ENCODE measurements at places on chromosomes 5 and 9.

DNA sequence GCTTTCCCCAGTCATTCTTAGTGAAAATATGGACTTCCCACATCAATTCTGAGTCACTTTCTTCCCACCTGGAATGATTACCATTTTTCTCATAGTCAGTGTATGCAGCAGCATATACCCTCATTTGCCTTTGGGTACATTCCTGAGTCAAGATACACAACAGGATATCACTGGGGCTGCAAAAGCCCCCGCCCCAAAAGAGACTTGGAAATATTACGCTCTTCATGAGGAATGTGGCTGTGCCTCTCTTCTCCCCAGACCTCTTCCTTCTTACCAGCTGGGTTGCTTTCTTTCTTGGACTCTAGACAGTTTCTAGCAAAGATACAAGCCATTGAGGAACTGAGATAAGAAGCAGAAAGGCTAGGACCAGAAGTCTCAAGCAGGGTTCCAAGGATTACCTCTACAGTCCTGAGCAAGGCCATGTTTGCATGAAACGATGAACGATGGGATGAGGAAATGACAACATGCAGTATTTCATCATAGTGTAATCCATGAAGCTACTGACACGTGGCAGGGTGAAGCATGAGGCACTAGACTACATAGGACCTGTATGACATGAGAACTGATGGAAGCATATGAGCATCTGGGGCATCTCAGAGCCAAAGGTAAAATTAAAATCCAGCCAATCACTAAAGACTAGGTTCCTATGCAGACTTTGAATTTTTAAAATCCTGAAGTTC, 218.1 kb downstream of the RAB3C start:
- no peak for DNase-seq

- no peak for DNase-seq
Measured at GRCh38 chr5:106092455-106092854, 1578.3 kb downstream of the EFNA5 start.

DNA sequence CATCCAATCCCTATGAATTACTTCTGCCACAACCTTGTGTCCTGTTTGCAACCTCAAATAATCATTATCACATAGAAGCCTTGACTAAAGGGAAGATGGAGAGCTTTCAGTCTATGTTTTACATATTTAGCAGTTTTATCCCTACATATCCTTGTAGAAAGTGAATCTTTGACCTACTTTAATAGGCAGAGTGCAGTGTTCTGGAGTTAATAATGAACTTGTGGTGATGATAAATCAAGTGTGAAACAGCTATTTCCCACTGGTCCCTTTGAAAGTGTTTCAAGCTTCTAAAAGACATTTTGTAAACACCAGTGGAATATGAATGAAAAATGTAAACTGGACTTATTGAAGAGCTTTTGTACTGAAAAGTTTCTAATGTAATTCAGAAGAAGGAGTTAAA, 406.7 kb downstream of the GABRG2 start:
- DNase-seq, result no peak

DNA sequence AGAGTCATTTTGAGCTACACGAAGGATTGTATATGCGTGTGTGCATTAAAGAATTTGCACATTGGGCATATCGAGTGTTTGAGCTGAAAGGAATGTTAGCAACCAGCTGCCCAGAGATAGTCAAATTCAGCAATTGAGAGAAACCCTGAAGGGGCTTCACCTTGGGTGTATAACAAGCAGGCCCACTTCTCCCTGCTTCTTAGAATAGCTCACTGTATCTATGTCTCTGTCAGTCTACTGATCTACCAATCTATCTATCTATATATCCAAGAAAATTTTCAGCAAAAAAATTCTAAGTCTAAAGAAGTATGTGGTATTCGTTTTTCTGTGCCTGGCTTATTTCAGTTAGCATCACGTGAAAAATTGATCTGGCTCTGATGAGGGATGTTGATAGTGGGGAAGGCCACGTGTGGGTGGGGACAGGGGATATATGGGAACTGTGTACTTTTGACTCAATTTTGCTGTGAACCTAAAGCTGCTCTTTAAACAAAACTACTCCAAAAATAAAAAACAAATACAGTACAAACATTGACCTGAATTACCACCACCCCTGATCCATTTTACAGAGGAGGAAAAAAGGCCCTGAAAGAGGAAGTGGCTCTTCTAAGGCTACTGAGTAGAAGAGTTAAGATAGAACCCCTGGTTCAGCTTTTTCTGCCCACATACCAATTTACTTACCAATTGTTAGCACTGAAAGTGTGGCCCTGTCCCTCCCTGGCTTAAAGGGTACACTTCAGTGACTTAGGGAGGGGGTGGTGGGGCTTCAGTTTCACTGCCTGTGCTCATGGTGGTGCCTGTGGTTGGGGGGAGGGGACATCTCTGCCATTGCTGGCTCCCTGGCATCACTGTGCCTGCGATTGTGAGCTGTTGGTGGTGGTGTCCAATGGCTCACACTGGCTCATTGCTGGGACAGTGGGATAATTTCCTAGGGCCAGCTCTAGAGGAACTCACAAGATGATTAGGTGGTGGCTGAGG, 141.8 kb downstream of the DOCK2 start:
- DNase-seq, result no peak

DNA sequence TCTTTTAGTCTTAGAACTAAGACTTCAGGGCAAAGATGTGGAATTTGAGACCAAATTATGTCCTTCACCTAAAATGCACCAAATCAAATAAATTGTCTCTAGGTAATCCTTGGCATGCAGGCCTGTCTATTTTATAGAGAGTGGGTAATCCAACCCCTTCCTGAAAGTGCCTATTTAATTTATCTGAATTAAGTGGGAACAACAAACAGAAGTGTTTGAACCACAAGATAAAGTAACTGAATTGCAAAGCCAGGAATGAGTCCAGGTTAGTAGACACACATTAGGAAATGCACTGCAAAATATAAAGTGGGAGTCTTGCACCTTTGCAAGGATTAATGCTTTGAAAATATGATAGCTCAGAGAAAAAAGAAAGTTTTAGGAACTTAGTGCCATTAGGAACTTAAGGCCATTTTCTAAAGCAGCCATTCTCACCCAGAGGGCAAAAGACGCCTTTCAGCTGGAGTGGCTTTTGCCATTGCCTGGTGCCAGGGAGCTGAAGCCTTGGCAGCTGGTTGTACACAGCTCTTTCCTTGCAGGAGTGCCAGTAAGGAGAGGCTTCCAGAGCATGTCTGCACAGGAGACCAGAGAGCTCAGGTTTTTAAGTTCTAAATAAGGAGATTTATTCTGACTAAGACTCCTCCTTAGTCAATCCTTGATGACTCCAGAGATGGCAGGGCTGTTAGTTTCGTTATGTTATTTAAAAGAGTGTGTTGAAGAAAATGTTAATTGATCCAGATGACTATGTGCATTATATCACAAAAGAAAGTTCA, 151.7 kb upstream of the ELL2 start:
- DNase-seq, result no peak

Data from H54 (cell line).